ENCODE measurements at places on chromosomes 3 and 15.
A peak's percentile ranks its signal among the peaks of the same experiment; 100 is the strongest.

DNA sequence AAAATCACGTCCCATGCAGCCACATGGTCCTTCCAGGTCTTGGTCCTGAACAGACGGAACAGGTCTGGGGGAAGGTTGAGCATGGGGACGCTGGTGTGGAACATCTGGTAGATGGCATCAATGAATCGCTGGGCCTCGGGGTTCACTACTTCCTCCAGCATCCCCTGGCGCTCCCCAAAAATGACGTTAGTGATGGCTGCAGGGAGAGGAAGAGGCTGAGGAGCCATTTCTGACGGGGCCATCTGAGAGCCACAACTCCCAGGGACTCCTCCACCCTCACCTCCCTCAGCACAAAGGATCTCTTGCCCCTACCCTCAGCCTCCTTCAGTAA, 23.7 kb downstream of the CYP11A1 start:
- no peak for DNase-seq

DNA sequence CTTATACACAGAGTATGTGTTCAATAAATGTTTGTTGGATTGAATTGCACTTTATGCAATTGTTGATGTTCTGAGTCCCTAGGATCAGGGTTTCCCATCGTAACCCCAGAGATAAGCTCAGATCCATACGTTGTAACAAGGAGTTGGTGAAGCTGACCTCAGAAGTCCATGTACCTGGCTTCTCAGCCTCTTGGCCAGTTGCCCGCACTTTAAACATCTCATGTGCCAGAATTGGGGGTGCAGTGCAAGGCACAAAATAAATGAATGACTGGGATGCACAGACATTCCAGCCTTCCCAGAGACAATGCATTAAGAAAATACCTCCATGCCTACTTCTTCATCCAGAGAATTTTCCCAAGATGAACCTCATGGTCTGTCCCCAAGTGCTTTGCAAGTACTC, 142.9 kb upstream of the IL12A start:
- no peak for DNase-seq

- DNase-seq, result no peak
These were observed 98.8 kb downstream of the ZNF621 start for GRCh38 chr3:40623567-40623966.

GRCh38 chr15:62934236-62934971, 108.1 kb upstream of the TPM1 start:
- DNase-seq, result no peak

DNA sequence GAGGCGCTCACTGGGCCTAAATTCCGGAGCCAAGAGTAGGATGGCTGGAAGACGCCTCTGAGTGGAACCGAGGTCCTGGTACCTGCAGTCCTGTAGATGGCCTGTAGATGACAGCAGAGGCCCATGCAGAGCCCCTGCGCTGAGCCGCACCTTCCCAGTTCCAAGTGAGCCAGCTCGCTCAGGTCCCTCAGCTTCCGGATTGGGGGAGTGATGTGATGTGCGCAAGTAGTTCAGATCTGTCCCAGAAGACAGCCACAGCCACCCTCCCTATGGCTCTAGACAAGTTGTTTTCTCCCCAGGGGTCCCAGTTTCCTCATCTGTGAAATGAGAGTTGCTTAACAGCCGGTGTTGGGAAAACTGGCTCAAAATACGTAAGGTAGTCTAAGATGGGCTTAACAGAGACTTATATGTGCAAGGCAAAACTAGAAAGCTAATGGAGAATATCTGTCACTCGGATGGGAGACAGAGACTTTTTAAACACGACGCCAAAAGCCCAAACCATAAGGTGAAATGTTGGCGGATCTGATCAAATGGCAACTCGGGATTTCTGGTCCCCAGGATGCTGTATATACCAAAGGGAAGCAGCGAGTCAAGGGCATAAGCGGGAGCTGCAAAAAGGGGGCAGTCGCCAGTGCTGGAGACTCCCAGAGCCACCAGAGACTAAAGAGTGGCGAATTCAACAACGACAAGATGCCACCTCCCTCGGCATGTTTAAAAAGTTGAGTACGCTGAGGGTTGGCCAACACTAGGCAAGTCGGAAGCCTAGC, 765 bp upstream of the MAPKAPK3 start:
- peak; percentile 75 for DNase-seq

- DNase-seq, result no peak
These were observed 86.8 kb upstream of the MEF2A start for GRCh38 chr15:99478977-99479376.

DNA sequence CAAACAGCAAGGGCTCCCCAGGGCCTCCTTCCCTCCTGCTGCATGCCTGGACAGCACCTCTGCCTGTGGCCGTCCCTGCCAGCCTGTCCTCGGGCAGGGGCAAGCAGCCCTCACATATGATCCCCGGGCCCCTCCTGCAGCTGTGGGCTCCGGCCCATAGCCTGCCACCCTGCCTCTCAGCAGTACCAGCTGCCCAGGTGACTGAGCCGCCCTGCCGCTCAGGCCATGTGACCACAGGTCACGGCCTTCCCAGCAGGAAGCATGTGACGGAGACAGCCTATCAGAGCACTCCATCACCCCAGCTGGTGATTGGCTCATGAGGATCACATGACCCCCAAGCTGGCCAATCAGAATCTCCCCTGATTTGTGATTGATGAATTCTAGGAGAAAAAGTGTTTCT, 23.9 kb downstream of the ALDH1L1 start:
- DNase-seq, result no peak

DNA sequence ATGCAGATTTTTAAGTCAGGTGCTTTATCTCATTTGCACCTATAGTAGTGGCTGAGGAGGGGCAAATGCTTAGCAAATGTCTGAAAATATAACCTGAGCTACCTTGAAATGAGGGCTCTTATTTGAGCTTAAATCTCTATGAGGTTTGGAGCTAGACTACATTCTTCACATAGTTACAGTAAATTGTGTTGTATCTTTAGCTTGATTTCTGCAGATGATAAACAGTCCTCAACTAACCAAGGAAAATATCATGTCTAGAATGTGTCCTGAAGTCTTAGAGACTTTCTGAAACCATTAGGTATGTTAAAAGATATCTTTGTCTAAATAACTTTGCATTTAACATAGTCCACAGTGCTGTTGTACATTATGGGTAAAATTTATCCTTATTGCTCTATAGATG, 127.6 kb downstream of the ATP1B3 start:
- DNase-seq, result no peak

DNA sequence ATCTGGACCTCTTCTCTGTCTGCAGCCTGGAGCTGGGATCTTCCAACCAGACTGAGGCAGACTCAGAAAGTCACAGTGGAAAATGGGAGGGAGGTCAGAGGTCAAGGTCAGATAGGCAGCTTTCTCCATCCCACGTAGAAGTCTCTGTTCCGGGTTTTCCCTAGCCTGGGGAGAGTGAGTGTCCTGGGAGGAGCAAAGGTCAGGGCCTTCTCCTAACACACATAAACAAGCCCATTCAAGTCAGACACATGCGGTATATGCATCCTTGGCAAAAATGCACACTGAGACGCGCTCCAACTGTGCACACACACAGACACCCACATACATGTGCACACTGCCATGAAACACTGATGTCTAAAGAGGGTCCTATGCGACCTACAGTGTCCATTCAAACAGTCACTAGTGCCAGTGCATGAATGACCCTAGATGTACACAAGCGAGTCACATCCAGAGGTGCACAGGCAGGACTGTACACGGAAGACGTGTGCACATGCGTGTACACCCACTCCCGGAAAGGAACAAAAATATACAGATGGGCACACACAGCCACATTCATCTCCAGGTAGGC, 681 bp downstream of the TWF2 start:
- DNase-seq, result no peak

DNA sequence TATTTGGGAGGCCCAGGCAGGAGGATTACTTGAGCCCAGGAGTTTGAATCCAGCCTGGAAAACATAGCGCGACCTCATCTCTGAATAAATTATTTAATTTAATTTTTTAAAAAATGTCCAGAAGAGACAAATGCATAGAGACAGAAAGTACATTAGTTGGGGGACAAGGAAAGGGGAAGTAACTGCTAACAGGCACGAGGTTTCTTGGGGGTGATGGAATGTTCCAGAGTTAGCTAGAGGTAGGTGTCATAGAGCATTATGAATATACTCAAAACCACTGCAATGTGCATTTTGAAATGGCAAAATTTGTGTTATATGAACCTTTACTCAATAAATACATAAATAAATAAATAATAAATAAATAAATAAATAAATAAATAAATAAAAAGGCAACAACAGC, 31.7 kb upstream of the CYP11A1 start:
- DNase-seq, result no peak

GRCh38 chr15:50145451-50145872, 26.4 kb upstream of the ATP8B4 start:
- no peak for DNase-seq

GRCh38 chr3:134040066-134040465, 10.3 kb upstream of the SLCO2A1 start:
- DNase-seq, result no peak

DNA sequence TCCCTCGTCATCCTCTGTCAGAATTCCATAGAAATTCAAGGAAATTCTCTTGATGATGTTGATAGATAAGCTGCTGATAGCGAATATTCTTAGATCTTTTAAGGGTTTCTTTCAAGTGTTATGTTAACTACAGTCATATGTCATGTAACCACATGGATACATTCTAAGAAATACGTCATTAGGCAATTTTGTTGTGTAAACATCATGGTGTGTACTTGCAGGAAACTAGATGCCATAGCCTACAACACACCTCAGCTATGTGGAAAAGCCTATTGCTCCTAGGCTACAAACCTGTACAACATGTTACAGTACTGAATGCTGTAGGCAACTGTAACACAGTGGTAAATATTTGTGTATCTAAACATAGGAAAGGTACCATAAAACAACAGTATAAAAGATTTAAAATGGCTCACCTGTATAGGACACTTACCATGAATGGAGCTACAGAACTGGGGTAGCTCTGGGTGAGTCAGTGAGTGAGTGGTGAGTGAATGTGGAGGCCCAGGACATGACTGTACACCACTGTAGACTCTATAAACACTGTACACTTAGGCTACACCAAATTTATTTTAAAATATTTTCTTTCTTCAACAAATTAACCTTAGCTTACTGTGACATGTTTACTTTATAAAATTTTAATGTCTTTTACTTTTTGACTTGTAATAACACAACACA, 34.6 kb downstream of the GLDN start:
- DNase-seq, result no peak

DNA sequence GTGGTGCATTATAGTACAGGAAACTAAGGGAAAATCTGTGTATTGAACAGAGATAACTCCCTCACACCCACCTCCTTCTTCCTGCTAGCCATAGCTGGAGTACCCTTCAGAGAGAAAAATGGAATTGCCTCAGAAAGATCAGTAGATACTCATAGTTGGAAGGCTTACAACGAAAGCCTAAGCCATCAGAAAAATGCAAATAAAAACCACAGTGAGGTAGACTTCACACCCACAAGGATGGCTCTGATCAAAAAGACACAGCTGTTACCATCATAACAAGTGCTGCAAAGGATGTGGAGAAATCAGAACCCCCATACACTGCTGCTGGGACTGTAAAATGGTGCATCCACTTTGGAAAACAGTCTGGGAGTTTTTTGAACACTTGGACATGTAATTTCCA, 7.4 kb upstream of the DLG1 start:
- DNase-seq, result no peak

DNA sequence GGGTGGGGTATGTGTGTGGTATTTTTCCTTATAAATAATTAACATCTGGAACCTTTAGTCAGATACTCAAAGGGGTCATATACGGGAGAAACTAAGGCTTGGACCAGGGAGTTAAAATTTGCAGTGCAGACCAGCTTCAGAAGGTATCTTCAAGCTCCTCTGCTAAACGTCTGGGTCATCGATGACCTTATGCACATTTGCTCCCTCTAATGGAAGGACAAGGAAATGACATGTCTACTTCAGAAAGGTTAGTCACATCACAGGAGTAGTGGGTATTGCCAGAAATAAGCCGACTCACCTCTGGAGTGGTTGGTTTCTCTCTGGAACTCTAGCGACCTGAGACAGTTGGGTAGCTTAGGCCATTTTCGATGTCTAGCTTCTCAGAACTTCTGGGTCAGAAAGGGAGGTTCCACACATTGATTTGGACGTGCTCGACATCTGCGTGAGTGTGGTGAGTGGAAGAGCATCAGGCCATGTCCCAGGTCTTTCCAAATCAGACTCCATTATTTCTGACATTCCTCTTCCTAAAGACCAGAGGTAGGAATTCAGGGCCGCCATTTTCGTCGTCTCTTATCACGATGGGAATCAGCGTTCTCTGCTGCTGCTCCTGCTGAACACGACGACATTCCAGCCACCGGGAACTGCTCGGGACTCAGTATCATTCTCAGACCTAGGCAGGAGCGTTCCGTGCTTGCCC, 31.8 kb upstream of the RASA2 start:
- DNase-seq, result no peak

- DNase-seq, result peak; percentile 54
These were observed 62.7 kb upstream of the KLF13 start for GRCh38 chr15:31263751-31264558.
